ENCODE measurements at places on chromosomes 1 and 21. TPM values are rescaled to one million over a fixed set of nuclear protein-coding genes. Genes with fewer than 3 reads are reported as not detected.

DNA sequence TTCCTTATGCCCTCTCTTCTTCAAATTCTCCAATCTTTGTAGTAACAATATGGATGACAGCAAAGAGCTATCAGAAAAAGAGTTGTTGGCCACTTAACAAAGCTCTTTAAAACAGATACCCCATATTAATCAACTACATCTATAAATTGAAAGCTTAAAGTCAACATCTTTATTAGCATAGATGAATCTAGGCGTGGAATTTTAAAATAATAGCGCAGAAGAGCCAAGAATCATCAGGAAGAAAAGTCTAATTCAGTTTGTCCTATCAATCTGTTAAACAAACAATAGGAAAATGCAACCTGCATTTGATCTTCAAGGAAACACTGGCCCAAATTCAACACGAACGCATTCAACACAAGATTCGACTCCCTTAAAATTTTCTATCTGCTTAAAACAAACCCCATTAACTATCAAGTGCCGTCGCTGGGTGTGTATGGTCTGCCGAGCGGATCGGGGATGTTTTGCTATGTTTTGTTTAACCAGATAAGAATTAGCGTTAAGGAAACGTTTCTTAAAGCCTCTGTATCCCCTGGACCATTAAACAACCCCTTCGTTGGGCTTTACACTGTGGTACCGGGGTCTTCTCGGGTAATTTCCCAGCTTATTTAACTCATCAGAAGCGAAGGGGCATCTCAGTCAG, 1.0 kb downstream of the LYST start:
- no peak for DNase-seq

GRCh38 chr1:21775985-21776562, 6.9 kb downstream of the USP48 start:
- DNase-seq, result peak; percentile 62

DNA sequence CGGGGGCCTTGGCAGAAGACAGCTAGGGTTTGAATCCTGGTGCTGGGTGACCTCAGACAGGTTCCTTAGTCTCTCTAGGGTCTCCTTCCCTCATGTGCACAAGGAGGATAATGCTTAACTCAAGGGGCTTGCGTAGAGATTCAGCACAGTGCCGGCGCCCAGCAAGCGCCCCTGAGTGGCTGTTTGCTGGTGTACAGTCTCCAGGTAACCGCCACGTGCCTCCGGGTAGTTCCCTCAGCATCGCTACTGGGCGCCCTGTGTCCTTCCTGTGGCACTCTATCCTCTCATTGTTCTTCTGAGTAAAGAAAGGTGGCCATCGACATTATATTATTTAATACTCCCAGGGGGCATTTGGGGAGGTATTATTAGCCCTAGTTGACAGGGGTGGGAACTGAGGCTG, 80.9 kb downstream of the NENF start:
- no peak for DNase-seq

DNA sequence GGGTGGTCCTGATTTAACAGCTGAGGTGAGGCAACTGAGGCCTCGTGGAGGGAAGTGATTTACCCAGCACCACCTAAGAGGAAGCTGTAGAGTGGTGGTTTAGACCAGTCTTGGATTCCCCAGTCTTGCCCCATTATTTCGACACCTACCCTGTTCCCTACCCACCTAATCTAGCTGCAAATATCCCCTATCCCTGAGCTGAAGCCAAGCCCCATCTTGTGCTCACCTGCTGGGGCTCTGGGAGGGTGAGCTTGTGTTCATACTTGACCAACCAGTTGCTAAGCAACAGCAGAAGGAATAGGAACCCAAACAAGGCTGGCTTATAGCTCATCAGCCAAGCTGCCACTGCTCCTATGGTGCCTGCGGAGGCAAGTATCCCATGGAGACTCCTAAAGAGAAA, 2.0 kb downstream of the TEX46 start:
- DNase-seq, result no peak

DNA sequence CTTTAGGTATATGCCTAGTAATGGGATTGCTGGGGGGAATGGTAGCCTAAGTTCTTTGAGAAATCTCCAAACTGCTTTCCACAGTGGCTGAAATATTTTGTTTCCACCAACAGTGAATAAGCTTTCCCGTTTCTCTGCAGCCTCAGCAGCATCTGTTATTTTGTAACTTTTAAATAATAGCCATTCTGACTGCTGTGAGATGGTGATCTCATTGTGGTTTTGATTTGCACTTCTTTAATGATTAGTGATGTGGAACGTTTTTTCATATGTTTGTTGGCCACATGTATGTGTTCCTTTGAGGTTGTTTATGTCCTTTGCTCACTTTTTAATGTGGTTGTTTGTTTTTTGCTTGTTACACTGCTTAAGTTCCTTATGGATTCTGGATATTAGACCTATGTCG, 237.4 kb downstream of the CENPF start:
- DNase-seq, result no peak

DNA sequence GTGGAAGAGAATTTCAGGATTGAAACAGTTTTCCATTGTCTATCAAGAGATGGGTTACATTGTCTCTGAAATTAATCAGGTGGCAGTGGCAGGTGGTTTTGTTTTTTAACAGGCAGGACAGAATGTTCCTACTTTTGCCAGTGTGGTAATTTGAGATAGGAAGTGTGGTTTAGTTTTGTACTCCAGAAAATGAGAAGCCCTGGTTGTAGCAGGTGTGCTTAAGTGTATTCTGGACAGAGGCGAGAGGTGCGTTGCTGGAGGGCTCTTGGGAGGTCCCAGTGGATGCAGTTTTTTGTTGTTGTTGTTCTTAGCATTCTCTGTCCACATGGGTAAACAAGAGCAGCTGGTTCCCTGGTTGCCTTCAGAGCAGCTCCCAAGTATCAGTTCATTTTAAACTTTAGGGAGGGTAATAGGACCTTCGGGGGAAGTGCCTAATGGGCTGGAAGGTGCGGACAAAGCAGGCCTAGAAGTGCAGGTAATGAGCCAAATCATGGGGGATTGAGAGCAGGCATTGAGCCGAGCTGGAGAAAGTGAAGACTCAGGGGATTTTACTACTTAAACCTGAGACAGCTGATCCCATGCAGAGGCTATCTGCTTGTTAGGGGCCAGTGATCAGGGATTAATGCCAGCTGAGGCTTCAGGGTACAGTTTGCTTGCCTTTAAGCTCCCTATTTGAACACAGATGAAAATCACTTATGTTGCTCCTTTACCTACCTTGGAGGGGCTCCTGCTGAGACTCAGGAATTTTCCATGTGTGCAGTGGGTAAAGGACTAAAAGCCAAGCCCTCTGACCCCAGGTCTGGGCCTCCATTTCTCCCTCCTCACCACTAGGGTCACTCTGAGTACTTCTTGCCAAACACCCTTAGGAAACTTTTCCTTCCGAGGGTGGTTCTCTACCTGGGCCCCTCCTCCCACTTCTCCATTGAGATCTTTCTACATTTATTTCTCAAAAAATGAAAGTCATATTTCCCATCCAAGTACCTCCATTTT, 6.1 kb downstream of the PFKFB2 start:
- DNase-seq, result no peak

GRCh38 chr1:3895951-3896325, 4.1 kb downstream of the C1orf174 start:
- DNase-seq, result no peak

GRCh38 chr1:200075938-200076546, 48.5 kb downstream of the NR5A2 start:
- no peak for DNase-seq

DNA sequence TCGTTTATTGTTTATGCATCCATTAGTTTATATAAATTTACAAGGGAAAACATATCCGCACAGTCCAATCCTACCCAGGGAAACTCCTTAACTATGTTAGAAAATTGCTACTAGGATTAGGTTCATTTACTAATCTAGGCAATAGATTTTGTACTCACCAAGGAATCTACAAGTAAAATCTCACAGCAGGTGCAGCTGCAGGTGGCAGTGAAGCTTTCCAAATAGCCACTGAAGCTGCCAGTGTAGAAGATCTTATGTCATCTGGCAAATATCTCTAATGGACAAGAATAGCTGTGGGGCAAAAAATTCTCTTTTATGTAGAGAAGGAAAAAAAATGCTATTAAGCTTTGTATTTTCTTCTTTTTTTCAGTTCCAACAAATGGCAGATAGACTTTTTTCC, 963.4 kb upstream of the ADGRL4 start:
- no peak for DNase-seq

GRCh38 chr21:35611708-35612132, 448.6 kb downstream of the SETD4 start:
- DNase-seq, result no peak

GRCh38 chr21:27058673-27059605, 92.1 kb upstream of the ADAMTS5 start:
- DNase-seq, result peak; percentile 30

DNA sequence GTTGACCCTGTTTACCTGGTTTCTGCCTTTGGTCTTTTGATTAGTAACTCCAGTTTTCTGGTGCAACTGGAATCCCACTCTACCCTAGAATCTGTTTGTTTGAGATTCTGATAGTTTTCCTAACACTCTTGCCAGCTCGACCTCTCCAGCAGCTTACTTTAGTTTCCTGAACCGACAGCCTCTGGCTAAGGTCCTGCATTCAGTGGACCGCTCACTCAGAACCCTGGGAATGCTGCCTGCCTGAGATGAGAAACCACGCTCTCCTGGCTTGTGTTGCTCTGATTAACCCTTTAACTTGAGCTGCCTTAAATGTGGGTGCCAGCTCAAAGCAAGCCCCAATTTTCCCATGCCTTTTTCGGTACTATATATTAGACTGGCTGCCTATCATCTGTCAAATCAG, 45.3 kb upstream of the SIPA1L2 start:
- no peak for DNase-seq

DNA sequence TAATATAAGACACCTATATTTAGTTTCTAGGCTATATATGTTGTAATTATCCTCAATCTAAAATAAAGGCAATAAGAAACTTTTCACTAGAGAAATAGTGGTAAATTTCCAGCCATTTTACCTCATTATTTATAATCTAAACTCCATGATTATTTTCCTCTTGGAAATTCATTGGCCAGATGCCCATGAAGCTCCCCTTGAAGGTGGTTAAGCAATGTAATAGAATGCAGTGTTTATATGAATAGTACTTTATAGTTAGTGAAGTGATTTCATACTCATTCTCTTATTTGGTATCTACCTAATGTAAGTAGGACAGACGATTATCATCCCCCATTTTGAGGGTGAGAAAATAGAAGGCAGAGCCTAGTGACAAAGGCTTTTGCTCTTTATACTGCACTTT, 26.5 kb downstream of the NFYC start:
- no peak for DNase-seq

DNA sequence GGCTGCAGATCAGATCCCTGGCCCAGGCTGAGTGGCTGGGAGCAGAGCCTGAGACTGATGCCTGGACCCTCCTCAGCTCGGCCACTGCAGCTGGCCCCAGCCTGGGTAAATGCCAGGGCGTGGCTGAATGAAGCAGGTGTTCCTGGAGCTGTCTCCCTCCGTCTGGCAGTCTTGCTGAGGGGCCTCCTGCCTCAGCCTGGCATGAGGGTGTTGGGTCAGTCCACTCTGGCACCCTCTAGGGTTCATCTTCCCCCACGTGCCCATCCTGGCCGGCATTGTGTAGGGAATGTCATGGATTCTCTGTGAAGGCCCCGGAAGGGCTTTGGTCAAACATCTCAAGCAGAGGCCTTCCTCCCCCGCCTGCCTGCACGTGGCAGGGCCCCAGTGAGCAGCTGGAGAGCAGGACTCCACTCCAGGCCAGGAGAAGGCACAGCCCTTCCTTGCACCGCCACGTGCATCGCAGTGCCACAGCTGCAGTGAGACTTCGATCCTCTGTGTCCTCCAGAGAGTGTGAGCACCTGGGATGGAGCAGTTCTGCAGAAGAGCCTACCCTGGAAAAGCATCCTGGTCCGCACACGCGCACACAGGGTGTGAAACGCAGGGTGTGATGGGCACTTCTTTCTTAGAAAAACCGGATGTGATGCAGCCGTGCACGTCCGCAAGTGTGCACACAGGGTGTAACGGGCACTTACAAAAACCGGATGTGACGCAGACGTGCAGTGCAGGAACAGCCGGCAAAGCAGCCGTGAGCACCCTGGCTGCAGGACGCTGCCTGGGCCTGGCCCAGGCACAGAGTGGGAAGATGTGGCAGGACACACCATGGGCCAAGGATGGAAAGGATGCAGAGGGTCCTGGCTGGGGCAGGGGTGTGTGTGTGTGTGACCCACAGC, 4.6 kb upstream of the KRTAP10-4 start:
- no peak for DNase-seq

DNA sequence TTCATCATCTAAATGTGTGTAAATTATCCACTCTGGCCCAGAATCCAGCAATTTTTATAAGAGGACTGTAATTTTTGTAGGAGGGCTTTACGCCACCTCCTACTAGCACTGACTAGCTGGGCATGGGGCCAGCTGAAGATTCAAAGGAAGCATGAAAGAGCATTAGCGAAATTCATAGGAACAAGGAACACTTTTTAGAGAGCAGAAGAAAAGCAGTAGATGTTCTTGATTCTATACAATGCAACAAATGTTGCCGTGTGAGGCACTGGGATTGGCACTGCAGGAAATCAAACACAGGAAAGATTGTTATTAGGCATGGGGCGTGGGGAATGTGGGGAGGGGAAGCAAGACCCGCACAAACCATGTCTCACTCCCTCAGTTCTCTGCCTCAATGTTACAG, 58.4 kb upstream of the PARP1 start:
- no peak for DNase-seq

DNA sequence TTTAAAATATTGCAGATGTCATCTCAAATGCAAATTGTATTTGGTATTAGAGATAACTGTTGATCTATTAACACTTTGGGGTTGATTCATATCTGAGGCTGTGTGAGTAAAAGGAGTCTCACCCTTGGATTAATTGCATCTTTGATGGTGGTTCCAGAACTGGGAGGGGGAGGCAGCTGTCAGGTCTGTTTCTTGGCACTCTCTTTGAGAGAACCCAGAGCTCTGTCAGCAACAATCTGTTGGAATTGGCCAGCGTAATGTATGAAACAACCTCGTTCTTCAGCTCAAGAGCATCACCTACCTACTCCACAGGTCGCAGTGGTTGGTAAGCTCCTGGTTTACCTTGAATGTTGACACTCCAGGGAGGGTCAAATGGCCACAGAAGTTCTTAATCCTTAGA, 424.1 kb downstream of the CAMTA1 start:
- DNase-seq, result no peak

GRCh38 chr21:15841856-15842564, 112.2 kb downstream of the USP25 start:
- DNase-seq, result no peak

DNA sequence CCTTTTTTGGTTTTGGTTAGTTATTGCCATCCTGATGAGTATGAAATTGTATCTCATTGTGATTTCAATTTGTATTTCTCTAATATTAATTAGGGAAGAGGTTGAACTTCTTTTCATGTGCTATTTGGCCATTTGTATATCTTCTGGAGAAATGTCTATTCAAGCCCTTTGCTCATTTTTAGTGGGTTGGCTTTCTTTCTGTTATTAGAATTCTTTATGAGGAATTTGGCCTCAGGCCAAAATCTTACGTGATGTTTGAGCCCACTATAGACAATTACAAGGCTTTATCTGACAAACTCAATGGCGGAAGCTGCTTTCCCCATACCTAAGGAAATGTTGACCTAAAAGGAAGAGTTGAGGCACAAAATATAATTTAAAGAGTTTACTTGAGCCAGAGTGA, 32.9 kb downstream of the IVNS1ABP start:
- DNase-seq, result no peak

The AGMAT gene
- total RNA-seq, result 2.2 TPM

The OR2L5 gene
- not detected for total RNA-seq

The ANGPTL1 gene
- 12.1 TPM for total RNA-seq

The CELA3A gene
- not detected for total RNA-seq

The MIXL1 gene
- not detected for total RNA-seq

The HES3 gene
- not detected for total RNA-seq

The OR6K3 gene
- total RNA-seq, result not detected

The PCAT6 gene
- 0.29 TPM for total RNA-seq

The KRTAP12-3 gene
- total RNA-seq, result not detected

The OR2G6 gene
- total RNA-seq, result not detected

The ELOVL1 gene
- 35.9 TPM for total RNA-seq

The TNFRSF14 gene
- total RNA-seq, result 36.6 TPM

The CGN gene
- total RNA-seq, result not detected

Measured in osteoblast (primary cell).